T-helper 1 cell treated with Interleukin-12 subunit alpha and Interleukin-12 subunit beta and Interleukin-4 antibody, amounts not matched to agents 30 ng/mL and 1 ng/mL, for 36 hours (primary cell): ENCODE measurements at places on chromosomes 11 and 22. TPM values are rescaled to one million over a fixed set of nuclear protein-coding genes. Genes with fewer than 3 reads are reported as not detected.

The ARVCF gene
- 1.7 and 3.0 TPM in 2 replicates for total RNA-seq

The USH1C gene
- not detected in 2 replicates for total RNA-seq

The HBG2 gene
- not detected in 2 replicates for total RNA-seq

The VWCE gene
- 5.5 and 6.3 TPM in 2 replicates for total RNA-seq

The NLRP10 gene
- total RNA-seq, result not detected in 2 replicates

The OR8D4 gene
- total RNA-seq, result not detected in 2 replicates

The KIRREL3 gene
- not detected in 2 replicates for total RNA-seq
